Stimulated activated memory B cell treated with anti-CD40 and anti-IgM and Interleukin-4, amounts not matched to agents 10 μg/mL and 1 μg/mL and 100 μg/mL, for 72 hours (primary cell): ENCODE measurements at places on chromosomes 13 and 19.

- ATAC-seq = no peak
Observed at GRCh38 chr13:99435998-99436397, 65.3 kb upstream of the TM9SF2 start.

DNA sequence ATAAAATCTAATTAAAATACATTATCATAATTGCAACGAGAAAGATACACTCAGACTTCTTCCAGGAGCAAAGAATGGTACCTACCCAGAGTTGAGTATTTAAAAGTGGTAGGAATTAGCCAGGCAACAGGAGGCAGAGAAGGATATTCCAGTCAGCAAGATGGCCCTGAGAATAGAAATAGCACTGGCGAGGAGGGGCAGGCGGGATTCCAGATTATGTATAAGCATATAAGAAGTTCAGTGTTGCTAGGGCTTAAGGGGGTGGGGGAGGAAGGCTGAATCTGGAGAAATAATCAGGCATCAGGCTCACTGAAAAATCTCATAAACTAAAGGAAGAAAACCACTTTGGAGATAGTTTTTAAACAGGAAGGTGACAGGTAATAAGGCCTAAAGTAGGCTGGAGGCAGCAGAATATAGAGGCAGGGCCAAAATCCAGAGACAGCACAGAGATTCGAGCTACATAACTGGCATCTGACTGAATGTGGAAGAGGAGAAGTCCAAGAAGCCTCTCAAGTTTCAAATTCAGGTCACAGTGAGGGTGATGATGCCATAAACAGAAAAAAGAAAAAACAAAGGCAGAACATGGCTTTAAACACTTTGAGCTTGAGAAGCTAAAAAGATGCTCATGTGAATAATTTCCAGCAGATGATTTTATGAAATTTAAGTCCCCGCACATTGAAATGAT is 7.5 kb downstream of the KPNA3 start:
- no peak for ATAC-seq

DNA sequence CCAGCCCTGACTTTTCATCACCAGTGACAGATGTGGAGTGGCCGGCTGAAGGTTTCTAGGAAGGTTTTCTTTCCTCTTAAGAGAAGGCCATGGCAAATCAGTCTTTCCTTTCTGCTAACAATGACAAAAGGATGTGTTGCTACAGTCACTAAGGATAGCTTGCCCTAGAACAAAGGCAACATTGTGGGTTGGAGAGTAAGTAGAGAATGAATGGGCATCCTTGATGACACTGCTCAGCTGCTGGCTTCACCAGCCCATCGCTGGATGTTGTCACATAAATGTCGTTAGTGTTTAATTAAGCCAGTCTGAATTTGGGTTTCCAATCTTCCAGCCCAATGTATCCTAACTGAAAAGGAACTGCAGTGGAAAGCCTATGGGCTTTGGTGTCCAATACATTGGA is 168.4 kb downstream of the ZIC5 start:
- ATAC-seq = no peak

GRCh38 chr19:12484011-12484370 is 625 bp downstream of the ZNF709 start:
- no peak for ATAC-seq

GRCh38 chr19:31355665-31356289 is 6.5 kb upstream of the TSHZ3 start:
- no peak for ATAC-seq

- no peak for ATAC-seq
Observed at GRCh38 chr13:114309806-114310410, 4.4 kb upstream of the CHAMP1 start.

- ATAC-seq = no peak
Observed at GRCh38 chr19:7978179-7978825, 27.1 kb downstream of the ELAVL1 start.

DNA sequence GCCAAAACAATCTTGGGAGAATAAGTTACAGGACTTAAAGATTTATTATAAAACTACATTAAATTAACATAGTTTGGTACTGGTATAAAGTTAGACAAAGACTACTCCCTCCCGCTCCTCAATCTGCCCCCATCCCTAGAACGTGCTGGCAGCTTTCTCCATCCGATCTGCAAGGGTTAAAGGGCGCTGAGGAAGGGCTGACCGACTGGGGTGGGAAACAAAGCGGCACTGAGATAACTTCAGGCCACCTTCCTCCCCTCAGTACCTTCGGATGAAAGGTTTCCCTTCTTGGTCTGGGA is 790 bp upstream of the SUGT1 start:
- no peak for ATAC-seq

DNA sequence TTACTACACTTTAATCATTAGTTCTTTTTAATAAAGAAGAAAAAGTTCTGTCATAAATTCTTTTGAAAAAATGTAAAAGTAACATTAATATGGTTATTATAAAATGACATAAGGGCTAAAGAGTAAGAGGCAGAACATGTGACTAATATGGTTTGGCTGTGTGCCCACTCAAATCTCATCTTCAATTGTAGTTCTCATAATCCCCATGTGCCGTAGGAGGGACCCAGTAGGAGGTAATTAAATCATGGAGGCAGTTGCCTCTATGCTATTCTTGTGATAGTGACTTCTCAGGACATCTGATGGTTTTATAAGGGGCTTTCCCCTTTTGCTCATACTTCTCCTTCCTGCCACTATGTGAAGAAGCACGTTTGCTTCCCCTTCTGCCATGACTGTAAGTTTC is 104.5 kb downstream of the UGGT2 start:
- no peak for ATAC-seq

DNA sequence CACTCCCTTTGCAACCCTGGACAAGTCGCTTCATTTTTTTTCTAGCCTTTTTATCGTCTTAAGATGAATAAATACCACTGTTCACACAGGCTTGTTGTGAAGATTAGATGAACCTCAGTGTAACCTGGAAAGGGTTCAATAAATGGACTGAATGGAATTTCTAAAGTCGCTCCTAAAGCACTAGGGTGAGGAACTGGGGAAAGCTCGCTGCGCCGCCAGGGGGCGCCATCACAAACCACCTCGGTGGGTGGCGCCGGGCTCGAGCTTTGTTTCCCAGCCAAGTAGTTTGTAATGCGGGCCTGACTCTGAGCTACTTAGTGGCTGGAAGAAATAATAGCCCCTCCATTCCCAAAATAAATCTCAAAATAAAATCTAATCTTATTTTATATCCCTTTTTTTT is 2.2 kb upstream of the CEACAM6 start:
- no peak for ATAC-seq

- no peak for ATAC-seq
Observed at GRCh38 chr13:45850027-45850613, 1.4 kb downstream of the SIAH3 start.

- ATAC-seq = no peak
Observed at GRCh38 chr19:53671663-53672062, 39.9 kb downstream of the DPRX start.

DNA sequence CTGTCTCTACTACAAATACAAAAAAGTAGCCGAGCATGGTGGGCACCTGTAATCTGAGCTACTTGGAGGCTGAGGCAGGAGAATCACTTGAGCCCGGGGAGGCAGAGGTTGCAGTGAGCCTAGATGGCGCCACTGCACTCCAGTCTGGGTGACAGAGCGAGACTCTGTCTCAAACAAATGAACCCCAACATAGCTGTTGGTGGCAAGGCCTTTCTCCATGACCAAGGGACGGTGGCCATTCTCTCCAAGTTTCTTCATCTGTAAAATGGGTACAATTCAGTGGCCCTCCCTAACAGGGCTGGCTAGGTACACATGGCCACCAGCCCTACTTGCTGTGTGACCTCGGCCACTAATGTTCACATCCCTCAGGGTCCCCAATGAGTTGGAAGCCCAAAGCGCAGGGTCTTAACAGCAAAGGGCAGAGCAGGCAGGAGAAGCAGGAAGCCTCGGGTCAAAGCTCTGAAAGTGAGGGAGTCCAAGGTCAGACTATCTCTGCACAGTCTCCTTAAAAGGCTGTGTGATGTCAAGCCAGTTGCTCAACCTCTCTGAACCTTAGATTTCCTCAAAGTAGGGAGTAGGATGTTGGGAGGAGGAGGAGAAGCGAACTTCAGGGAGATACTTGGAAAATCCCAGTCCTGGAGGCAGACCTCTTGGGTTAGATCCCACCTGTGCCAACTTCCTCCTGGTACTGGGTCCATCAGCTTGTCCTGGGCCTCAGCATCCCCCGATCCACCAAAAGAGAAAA is 2.7 kb downstream of the JUND start:
- ATAC-seq = no peak

- no peak for ATAC-seq
Observed at GRCh38 chr19:1719519-1719918, 33.8 kb upstream of the ONECUT3 start.

DNA sequence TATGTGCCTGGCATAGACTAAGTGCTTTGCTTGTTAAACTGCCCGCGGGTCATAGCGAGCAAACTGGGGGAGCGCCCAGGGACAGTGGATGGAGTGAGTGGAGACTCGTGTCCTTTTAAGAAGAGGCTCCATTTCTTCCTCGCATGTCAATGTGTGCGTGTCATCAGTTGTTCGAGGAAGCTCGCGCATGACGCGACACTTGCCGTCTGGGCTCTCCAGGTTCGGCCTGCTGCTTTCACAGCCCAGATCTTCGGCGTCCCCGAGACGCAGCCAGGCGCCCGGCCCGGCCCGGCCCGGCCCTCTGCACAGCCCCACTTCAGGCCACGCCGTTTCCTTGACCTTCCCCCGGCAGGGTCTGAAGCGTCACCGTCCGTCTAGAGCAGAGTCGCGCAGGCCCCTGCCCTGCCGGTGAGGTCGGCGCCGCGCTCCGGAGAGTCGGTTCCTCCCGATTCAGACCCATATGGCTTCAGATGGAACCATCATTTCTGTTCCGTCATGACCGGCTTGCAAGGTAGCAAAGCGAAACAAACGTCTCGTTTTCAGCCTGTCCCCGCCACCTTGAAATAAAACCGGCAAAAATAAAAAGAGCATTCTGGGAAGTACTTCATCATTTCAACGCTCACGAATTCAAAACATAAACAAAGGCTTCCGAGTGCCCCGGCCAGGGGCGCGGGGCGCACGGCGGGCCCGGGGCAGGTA is 599 bp upstream of the ARHGEF7 start:
- ATAC-seq = peak; percentile 53

DNA sequence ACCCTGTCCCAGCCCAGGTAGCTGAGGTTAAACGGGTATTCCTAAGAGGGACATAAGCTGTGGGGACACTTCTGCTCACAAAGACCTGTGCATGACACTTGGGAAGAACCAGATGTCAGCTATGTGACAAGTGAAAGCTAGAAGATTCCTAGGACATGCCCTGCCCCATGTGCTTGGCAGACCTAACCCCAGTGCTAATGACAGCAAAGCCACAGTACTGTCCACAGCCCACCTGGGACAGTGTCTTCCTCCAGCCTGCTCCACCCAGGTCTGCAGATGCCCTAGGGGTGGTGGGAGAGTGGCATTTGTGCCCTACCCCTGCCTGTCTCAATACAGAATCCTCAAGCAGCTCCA is 18.4 kb upstream of the EPHX3 start:
- no peak for ATAC-seq

DNA sequence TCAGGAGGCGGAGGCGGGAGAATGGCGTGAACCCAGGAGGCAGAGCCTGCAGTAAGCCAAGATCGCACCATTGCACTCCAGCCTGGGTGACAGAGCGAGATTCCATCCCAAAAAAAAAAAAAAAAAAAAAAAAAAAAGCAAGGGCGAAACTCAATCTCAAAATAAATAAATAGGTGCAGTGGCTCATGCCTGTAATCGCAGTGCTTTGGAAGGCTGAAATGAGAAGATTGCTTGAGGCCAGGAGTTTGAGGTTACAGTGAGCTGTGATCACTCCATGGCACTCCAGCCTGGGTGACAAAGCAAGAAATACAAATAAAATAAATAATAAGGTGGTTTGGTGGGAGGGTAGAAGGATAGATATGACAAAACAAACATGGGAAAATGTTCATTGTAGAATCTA is 39.0 kb upstream of the CYP2S1 start:
- ATAC-seq = no peak

GRCh38 chr19:16797876-16798275 is 31.3 kb upstream of the SIN3B start:
- ATAC-seq = no peak

DNA sequence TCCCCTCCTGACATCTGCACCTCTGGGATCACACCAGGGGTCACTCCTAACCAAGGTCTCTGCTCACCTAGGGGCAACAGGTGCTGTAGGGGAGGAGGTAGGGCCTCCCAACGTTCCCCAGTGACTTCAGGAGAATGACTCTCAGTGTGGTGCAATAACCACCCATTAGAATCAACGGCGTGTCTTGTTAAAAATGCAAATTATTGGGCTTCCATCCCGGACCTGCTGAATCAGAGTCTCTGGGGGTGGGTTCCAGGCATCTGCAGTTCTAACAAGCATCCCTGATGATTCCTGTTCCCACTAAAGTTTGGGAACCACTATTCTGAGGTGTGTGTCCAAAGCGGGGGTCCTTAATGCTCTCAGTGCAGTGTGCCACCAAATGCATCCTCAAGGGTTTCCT is 84.6 kb downstream of the CRYL1 start:
- no peak for ATAC-seq
